ENCODE measurements at places on chromosomes 12 and 14.

DNA sequence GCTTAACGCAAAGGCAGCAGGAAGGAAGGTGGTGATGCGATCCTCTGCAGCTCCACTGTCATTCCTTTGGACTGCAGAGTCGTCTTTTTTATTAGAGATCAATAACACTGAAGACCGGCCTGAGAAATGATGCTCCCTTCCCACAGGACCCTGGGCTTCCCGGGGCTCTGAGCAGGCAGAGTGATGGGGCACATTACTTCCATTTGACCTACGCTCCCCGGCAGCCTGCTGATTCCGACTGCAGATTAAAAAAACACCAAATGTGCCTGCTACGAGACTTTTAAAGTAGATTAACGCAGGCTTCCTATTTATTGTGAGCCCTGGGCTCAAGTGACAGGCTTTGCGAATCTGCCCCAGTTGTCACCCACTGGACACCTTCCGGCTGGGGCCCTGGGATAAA lies 37.5 kb downstream of the KCNA1 start:
- no peak for DNase-seq

- no peak for DNase-seq
Observed at GRCh38 chr12:52015532-52016041, 8.8 kb downstream of the TAMALIN start.

- DNase-seq, result no peak
Observed at GRCh38 chr14:86788224-86788623, 1204.8 kb downstream of the GALC start.

DNA sequence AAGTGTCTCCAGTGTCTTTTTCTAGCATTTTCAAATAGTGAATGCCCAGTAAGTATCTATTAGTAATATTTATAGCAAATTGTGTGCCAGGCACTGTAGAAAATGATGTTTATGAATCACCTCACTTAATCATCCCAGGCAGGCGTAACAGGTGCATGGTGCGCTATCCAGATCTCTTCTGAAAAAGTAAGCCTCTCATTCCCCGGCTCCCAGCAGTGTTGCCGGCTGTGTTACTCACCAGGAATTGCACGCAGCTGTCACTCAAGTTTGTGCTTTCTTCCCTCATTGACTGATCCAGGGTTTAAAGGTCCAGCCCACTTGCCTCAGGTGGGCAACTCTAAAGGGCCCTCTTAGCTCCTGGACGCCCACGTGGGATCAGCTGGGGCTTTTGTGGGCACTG lies 173.8 kb upstream of the RASSF8 start:
- DNase-seq, result no peak

DNA sequence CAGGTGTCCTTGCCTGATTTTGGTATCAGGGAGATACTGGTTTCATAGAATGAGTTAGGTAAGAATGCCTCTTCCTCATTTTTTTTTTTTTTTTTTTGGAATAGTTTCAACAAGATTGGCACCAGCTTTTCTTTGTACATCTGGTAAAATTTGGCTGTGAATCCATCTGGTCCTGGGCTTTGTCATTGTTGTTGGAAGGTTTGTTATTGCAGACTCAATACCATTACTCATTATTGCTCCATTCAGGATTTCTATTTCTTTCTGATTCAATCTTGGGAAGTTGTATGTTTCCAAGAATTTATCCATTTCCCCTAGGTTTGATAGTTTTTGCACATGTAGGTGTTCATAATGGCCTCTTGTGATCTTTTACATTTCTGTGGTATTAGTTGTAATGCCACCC lies 126.0 kb upstream of the KITLG start:
- DNase-seq, result no peak

GRCh38 chr12:117352206-117352605 lies 9.2 kb downstream of the NOS1 start:
- no peak for DNase-seq

GRCh38 chr14:103949131-103949790 lies 6.9 kb upstream of the RD3L start:
- no peak for DNase-seq

GRCh38 chr12:124413401-124413800 lies 118.5 kb downstream of the RFLNA start:
- no peak for DNase-seq

- DNase-seq, result no peak
Observed at GRCh38 chr12:88544991-88545980, 35.0 kb downstream of the KITLG start.

DNA sequence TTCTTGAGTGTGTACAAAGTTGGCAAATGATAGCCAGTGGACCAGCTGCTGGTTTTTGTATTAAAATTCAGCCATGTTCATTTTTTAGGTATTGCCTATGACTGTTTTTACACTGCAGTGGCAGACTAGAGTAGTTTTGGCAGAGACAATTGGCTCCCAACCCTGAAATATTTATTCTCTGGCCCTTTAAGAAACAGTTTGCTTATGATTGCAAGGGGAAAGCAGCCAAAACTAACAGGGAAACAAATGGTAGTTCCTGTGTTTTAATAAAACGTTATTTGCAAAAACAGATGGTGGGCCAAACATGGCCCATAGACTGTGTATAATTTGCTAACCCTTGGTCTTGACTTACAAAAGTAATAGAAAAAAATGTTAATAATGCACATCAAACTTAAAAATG lies 110.2 kb downstream of the ALX1 start:
- no peak for DNase-seq

GRCh38 chr12:57008178-57008577 lies 1.8 kb upstream of the ZBTB39 start:
- no peak for DNase-seq

GRCh38 chr12:111207761-111208160 lies 161.1 kb downstream of the PHETA1 start:
- DNase-seq, result no peak

DNA sequence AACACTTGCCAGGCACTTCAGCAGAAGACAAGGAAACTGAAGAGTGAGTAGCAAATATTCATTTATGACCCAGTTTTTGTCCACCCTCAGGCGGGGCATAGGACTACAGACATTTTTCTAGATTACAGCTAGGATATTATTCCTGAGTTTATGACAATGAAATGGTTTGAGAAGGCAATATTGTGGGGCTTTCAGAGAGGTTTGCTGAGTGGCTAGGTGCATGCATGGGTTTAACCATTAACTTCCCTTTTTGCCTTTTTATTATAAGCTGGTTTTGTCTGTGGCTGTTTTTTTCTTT lies 104.0 kb upstream of the BCAT1 start:
- no peak for DNase-seq

DNA sequence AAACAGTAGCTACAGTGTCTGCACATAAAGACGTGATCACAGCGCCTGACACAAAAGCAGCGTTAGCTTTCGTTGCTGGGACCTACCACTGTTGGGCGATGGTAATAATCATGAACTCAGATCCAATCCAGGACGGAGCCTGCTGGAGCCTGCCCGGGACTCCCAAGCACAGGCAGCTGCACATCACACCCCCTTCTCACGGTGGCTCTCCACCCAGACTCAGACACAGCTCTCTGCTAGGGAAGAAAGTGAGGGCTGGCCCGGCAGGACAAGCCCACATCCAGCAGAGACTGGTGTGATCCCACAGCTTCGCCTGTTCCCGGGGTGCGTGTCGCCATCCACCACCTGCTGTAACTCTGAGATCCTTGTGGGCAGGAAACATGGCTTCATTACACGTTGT lies 49.9 kb upstream of the FOXN3 start:
- DNase-seq, result no peak

- DNase-seq, result no peak
Observed at GRCh38 chr12:116689521-116689920, 48.3 kb downstream of the SPRING1 start.

- DNase-seq, result no peak
Observed at GRCh38 chr14:104147346-104148125, 9.1 kb downstream of the KIF26A start.

DNA sequence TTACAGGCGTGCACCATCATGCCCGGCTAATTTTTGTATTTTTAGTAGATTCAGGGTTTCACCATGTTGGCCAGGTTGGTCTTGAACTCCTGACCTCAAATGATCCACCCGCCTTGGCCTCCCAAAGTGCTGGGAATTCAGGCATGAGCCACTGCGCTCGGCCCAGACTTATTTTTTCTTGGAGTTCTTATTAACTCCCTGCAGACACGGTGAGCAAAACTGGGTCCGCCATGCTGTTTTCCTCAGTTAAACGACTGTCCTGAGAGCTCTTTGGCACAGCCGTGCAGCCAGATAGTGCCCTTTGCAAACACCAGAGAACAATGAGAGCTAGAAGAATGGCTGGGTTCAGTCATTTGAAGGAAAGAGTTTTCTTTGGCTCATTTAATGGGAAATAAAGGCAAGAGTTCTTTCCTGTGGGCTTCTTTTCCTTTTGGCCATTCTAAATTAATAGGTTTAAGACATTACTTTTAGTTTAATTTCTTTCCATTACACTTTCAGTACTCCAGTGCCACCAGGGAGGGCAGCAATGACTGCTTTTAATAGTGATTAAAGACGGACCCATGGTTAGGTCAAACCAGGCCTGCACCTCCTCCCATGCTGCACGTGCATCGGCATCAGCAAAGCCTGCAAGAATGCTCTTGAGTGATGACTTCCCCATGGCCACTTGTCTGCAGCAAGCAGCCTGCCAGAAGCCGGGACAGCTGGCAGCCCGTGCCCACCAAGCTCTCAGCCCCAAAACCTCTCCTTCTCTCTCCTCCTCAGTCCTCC lies 60.7 kb downstream of the VCPKMT start:
- no peak for DNase-seq

DNA sequence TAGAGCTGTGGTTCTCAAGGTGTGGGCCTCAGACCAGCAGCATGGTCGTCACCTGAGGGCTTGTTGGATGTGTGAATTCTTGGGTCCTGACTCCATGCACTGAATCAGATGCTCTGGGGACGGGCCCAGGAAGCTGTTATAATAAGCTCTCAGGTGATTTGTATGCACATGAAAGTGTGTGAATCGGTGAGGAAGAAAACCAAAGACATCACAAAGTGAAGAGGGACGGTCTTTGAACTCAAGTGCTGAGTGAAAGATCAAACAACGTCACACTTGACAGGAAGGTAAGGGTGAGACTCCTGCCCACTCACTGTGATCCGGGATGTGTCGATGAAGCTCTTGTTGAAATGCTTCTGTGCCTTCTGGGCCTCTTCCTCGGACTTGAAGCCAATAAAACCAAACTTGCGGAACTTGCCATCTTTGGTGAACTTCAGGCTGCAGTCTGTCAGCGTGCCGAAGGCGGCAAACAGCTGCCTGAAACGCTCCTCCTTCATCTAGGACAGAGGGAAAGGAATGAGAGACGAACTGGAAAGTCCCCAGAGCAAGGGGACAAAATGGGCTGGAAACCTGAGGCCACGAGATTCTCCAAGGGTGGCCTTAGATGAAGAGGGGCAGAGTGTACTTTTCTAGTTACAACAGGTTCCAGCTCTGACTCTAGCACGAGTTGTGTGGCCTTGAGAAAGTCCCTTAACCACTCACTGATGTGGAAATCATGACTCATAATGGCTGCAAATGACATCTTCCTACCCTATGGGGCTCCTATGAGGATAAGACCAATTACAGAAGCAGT lies 4.0 kb downstream of the RBM19 start:
- no peak for DNase-seq

DNA sequence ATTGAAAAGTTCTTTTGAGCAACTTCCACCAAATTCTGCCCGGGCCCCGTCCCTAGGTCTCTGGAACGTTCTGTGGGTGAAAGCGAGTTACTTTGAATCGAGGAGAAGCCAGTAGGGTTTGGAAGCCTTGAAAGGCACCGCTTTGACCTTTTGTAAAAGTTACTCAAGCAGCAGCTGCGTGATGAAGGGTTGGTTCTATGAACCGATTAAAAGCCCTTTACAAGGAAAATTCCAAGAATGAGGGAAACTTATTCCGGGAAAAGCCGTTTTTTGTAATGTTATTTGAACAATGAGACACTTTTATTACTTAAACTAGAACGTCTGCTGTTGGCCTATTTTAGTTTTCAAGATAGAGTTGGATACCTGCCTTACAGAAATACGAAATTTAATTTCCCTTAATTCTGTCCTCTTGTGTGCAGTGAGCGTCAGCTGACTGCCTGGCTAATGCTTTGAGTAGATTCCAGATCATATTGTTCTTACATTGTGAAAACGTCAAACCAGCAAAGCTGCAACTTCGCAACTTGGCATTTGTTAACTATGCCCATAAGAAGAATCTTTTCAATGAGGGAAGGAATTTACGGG lies 906 bp downstream of the LARP4 start:
- no peak for DNase-seq

DNA sequence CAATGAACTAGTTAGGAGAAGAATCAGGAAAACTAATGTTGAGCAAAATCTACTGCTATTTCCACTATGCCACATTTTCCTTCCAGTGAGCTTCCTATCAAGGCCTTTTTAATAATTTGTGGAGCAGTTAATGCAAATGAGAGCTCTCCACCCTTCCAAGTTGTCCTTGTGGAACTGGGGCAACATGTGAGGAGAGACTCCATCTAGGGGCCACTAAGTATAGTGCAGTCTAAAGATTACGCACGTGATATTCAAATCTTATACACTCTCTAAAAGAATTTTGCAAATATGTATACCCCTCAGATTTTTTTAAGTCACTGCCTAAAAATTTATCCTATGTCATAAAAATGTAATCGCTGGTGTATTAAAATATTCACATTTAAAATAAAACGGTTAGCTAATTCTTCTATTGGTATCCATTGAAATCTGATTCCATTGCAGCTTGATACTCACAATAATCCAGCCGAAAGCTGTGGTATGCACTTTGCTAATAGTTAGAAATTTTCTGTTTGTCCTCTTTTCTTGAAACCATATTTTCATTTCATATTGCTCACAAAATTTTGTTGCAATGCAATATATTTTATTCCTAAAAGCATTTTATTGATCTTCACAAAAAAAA lies 100.1 kb downstream of the PAH start:
- DNase-seq, result no peak

DNA sequence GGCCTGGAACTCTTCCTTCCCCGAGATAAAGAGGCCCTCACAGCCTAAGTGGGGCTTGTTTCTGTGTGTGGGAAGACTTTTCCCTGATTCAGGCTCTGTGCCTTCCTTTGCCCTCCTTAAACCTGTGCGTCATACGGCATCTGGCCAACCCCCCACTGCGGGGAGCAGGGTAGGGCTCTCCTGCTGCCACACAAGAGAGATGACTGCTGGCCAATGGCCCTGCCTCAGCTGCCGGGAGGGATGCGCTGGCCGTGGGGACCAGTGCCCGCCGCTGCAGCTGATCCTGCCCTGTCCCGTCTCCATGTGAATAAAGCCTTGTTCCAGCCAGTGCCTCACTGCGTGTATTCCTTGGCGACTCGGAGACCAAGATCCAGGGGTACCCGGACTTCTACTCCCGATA lies 42.5 kb upstream of the BEGAIN start:
- no peak for DNase-seq

- no peak for DNase-seq
Observed at GRCh38 chr14:49860988-49861698, 8.6 kb upstream of the NEMF start.

GRCh38 chr12:20370014-20370386 lies 1.7 kb downstream of the PDE3A start:
- no peak for DNase-seq

GRCh38 chr14:105026033-105026785 lies 5.3 kb upstream of the CDCA4 start:
- DNase-seq, result no peak

- peak; percentile 9 for DNase-seq
Observed at GRCh38 chr12:57896434-57897201, 44.7 kb upstream of the ATP23 start.

- no peak for DNase-seq
Observed at GRCh38 chr12:42315108-42315507, 10.8 kb downstream of the ZCRB1 start.

GRCh38 chr12:79324571-79324970 lies 366.2 kb downstream of the PAWR start:
- no peak for DNase-seq

GRCh38 chr12:21989819-21990412 lies 48.7 kb upstream of the ABCC9 start:
- DNase-seq, result no peak
